ENCODE measurements at places on chromosomes 4 and X.

DNA sequence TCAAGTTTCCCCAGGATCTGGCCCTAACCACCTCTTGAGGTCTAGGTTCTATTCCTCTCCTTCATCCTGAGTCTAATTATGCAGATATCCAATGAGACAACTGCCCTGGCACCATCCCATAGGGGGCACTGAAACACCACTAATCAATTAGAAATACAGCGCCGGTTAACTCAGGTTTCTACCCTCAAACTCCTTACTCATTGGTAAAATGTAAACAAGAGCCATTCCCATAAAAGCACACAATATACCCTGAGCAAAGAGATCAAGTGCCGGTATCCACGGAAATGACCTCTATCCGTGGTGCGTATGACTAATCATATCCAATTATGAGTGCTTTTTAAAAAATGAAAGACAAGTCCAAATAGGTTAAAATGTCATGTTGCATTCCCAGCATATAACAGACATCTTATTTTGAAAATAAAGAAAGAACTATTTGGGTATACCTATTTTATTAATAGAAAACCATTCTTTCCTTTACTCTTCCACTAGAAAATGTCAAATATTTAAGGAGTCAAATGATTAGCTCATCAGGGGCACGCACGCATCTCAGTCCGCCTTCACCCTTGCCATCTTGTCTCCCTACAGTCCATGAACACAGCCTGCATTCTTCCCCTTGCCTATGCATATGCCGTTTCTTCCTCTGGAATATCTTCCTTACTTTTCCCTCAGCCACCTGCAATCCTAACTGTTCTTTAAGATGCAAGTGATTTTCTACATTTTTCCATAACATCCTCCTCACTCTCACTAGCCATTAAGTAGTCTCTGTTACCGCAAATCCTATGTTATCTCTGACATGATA is 141.1 kb downstream of the MAML3 start:
- peak; percentile 64 for DNase-seq

GRCh38 chr4:113101669-113102068 is 52.2 kb downstream of the ANK2 start:
- no peak for DNase-seq

DNA sequence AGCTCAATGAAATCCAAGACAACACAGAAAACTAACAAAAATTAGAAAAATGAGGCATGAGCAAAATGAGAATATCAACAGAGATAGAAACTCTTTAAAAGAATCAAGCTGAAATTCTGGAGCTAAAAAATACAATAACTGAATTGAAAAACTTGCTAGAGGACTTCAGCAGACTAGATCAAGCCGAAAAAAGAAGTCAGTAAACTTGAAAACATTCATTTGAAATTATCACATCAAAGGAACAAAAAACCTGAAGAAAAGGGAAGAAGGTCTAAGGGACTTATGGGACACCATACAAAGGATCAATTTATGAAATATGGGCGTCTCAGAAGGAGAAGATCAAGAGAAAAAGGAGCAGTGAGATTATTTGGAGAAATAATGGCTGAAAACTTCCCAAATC is 131.3 kb downstream of the PTCHD1 start:
- no peak for DNase-seq

DNA sequence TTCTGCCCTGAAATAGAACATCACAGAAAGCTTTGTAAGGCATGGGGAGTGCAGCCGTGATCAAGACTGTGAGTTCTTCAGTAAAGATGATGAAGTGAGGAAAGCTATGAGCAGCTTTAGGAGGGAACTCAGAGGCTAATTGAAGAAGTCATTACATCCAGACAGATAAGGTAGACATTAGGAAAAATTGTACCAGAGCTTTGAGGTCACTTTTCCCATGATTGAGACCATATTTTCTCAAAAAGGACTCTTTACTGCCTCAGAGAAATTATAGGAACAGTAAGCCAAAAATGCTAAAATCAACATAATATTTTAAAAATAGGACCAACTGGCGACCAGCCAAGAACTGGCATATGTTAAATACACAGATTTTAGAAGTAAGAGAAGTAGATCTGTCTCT is 11.2 kb downstream of the CHST7 start:
- no peak for DNase-seq

- DNase-seq = peak; percentile 24
Observed at GRCh38 chrX:71366674-71367256, 608 bp downstream of the TAF1 start.

DNA sequence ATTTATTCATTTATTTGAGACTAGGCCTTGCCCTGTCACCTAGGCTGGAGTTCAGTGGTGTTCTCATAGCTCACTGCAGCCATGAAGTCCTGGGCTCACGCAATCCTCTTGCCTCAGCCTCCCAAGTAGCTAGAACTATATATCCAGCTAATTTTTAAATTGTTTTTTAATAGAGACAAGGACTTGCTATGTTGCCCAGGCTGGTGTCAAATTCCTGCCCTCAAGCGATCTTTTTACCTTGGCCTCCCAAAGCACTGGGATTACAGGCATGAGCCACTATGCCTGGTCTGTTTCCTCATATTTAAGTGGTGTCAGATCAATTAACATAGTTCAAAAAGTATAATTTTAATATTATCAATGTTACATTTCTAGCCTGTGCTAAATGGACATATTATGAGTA is 68.5 kb downstream of the AFF1 start:
- no peak for DNase-seq

DNA sequence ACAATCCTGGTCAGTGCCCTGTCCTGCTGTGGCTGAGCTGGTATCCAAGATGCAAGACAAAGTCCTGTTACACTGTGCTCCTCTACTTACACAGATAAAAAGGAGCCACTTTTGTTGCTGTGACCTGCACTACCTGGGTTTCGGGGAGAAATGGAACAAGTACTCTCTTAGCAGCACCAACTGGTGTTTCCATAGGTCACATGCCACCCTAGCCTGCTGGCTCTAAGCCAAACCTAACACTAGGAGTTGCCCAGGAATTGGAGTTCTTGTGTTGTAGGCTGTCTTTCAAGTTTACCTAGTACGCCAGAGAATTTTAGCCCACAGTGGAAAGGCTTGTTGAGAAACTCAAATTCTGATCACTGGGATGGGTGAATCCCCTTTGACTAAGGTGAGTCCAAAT is 727.4 kb downstream of the FAM133A start:
- DNase-seq = no peak

DNA sequence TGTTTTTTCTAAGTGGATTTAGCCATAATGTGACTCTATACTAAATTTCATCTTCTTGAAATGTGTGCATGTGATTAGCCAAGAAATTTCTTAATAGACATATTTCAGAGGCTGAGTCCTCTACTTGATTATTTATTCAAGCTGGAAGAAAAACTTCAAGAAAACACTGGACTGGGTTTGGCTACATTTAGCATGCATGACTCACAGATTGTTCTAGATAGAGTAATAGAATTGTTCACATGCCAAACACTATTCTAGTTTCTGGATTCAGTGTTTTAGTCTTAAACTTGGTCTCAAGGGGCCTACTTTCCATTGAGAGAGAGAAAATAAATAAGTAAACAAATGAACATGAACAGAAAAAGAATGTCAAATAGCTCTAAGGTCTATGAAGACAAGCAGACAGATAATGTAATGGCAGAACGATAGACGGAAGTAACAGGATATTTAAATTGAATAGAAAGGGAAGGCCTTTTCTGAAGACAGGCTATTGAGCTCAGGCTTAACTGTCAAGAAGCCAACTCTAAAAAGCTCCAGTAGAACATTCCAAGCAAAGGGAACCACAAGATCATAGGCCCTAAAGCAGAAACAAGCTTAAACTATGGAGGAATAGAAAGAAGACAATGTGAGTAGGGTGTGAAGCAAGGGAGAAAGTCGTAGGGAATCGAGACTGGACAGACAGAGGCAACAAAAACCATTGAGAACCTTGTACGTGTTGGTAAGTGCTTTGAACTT is 104.6 kb downstream of the TMEM144 start:
- DNase-seq = no peak

DNA sequence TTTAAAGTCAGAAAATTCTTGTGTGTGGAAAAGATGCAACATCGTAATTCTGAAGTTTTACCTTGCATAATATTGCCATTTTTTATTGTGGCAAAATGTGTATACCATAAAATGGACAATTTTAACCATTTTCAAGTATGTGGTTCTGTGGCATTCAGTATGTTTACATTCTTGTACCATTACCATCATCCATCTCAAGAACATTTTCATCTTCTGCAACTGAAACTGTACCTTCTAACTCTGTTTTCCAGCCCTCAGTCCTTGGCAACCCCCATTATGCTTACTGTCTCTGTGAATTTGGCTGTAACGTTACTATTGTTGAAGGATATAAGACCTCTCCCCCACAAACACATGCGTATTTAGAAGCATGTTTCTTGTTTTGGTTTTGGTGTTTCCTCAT is 123.2 kb downstream of the BMPR1B start:
- DNase-seq = no peak

- DNase-seq = no peak
Observed at GRCh38 chr4:55395218-55395528, 584 bp upstream of the TMEM165 start.

DNA sequence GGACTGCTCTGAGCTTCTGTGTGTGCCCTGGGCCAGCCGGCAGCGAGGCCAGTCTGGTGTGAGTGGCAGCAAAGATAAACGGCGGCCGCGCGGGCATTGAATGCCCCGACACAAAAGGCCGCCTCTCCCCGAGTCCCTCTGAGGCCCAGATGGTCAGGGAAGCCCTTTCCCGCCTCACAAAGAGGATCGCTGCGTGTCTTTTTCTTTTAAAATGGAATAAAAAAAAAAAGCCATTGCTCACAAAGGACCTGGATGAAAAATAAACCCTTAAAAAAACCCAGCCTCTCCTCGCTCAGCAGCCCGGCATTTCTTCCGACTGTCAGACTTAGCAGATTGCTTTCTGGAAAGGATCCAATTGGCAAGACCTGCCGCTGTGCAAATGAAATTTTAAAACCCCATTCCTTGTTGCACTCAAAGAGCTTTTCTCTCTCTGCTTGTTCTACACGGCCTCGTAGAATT is 578.7 kb downstream of the BCOR start:
- DNase-seq = no peak

GRCh38 chr4:36979533-36979932 is 265.0 kb upstream of the NWD2 start:
- DNase-seq = no peak

DNA sequence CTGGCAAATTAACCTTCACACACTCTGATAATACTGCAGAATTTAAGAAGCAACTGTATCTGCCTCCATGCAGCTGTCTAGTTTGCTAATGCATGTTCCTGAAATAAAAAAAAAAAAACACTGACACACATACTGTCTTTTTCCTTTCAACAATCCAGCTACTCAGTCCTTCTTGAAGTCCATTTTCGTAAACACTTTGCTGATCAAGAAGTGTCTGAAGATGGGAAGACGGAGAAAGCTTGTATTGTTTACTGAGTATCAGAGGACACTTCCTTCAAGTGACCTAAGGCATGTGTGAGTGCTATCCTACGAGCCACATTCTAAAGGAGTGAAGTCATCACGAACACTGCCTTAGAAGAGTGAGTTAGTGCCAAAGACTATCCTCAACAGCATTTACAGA is 82.6 kb downstream of the LUZP4 start:
- DNase-seq = no peak

DNA sequence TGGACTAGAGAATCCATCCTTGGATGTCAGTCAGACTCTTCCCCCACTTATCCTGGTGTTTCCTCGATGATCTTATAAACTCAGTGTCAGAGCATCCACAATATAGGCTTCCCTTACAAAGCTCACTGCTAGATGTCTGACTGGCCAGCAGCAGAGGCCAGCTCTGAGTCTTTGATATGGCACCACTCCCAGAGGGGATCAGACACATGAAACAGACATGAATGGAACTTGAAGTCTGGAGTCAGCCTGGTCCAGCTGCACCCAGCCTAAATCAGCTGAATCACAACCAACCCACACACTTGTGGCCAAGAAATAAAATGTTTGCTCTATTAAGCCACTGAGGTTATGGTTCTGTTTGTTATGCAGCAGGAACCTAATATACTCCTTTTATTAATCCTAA is 129.6 kb upstream of the MED14 start:
- no peak for DNase-seq

GRCh38 chr4:1473718-1474117 is 67.5 kb upstream of the NKX1-1 start:
- DNase-seq = no peak

DNA sequence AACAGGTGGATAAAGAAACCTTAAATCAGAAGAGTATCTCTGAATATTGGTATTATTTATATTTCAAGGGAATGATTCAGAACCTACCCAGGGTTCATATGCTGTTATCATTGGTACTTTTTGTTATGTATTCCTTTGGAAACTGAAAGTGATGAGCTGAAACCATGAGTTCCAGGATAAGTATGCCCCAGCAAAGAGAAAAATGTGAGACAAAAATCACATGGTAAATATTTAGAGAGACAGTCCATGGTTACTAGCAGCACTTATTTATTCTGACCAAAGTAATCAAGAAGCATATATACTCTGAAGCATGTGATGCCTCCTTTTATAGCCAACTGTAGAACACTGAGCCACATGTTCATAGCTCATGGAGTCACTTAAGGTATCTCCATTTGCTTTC is 277.7 kb downstream of the ARAP2 start:
- no peak for DNase-seq

DNA sequence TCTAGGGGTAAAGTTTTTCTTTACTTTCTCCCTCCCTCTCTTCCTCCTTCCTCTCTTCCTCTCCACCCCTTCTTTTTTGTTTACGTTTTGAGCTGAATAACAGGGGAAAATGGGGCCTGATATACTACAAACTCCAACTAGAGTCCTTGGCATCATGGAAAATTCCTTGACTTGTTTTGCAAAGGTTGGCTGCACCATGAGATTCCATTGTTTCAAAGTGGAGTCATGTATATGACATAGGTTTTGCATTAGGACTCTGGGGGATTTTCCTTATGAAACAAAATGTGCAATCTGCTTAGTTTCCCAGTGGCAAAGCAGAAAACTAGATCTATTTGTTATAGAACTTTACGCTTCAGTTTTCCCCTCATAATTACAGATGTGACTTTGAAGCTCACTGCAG is 233.5 kb upstream of the PGRMC2 start:
- no peak for DNase-seq

DNA sequence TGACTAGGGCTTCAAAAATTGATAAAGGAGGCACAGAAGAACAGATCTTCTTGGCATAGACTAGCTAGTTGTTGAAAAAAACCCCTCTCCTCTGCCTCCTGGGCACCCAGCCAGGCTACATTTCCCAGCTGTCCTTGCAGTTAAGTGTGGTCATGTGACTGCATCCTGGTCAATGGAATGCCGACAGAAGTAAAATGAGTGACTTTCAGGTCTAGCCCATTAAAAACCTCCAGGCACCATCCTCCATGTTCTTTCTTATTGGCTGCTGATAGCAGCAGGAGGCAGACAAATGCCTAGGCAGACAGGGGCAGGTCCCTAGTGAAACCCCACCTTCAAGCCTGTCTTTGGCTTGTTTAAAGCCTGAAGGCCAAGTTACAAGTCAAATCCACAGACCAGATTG is 35.3 kb downstream of the ATXN3L start:
- no peak for DNase-seq

DNA sequence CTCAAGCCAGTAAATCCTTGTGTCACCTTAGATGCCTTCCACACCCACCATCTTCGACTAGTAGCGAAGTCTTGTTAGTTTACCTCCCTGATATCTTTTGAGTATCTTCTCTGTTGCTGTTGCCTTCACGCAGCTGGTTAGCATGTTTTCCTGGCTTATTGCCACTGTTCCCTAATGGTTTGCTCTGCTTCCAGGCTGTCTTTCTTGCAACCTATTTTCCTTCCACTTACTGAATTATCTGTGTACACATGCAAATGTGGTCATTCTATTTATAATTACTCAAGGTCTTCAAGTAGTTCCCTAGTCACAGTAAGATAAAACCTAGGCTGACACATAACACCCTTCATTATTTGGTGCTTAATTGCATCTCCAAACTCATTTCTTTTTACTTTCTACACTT is 89.5 kb downstream of the UGT8 start:
- no peak for DNase-seq
